ENCODE measurements at places on chromosomes 2 and 18. TPM values are rescaled to one million over a fixed set of nuclear protein-coding genes. Genes with fewer than 3 reads are reported as not detected.

The PROKR1 gene
- not detected for total RNA-seq

The C2orf78 gene
- total RNA-seq, result not detected

The COLEC12 gene
- total RNA-seq, result 79.5 TPM

The DOK6 gene
- 7.3 TPM for total RNA-seq

The GCC2 gene
- 26.2 TPM for total RNA-seq

The LCT gene
- total RNA-seq, result not detected

The IL37 gene
- total RNA-seq, result not detected

The SERPINB10 gene
- not detected for total RNA-seq

The CRACDL gene
- total RNA-seq, result not detected

The METTL8 gene
- total RNA-seq, result 6.4 TPM

Data from smooth muscle cell of bladder (primary cell).